NCI-H187 treated with DMSO at 0.1 percent for 48 hours (cell line): ENCODE measurements at places on chromosomes 12 and 14.

GRCh38 chr12:47751561-47751960 lies 7.1 kb downstream of the RAPGEF3 start:
- DNase-seq: no peak

- no peak for DNase-seq
These were observed 107.9 kb downstream of the MYRFL start for GRCh38 chr12:69932676-69933552.

DNA sequence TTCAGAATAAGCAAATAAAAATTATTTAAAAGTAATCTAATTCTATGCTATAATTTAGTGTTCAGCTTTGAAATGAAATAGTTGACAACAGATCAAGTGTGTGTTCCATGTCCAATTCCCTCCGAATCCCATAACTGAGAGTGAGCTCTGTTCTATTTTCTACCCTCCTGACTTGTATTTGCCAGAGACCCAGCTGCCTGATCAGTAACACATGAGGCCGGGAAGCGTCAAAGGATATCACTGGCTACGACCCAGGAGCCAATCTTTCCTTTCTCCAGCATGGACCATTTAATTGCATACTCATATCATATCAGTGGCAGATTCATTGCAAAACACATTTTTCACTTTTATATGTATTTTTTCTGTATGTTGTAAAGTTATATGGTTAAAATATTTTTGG lies 108.8 kb upstream of the TSPAN8 start:
- DNase-seq: no peak

- DNase-seq: no peak
These were observed 32.7 kb upstream of the FAR2 start for GRCh38 chr12:29116414-29116813.

DNA sequence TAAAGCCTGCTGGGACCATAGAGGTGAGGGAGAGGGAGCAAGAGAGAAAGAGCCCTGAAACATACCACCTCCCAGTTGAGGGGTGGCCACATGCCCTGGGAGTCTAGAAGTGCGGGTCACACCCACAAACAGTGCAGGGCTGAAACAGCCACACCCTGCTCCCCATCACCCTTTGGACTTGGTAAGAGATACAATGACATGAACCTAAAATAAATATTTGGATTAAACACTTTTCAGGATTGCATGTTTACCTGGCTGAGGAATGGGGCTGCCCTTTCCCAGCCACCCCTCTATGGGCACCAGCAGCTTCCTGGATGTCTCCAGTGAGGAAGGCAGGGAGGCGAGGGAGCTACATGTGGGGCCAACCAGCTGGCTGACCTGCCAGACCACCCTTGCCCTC lies 39.0 kb upstream of the TC2N start:
- no peak for DNase-seq

GRCh38 chr14:87050421-87050820 lies 942.6 kb downstream of the GALC start:
- no peak for DNase-seq

GRCh38 chr14:75515629-75515996 lies 6.7 kb upstream of the BATF start:
- no peak for DNase-seq

DNA sequence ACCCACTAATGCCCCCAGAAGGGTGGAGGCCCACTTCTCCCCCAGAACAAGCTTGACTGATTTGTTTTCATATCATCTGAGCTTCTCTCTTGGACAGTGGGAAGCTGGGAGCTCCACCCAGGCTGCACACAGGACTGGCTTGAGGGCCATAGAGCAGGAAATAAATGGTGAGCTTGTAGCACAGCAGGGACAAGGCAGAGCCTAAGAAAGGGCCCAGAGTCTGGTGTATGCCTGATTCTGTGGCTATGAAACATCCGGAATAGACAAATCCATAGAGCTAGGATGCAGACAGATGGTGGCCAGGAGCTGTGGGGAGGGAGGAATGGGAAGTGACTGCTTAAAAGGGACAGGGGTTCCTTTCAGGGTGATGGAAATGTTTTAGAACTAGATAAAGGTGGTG lies 79.0 kb downstream of the ARL6IP4 start:
- DNase-seq: no peak
